NCI-H1092 (cell line): ENCODE measurements at places on chromosomes 13 and 19.

DNA sequence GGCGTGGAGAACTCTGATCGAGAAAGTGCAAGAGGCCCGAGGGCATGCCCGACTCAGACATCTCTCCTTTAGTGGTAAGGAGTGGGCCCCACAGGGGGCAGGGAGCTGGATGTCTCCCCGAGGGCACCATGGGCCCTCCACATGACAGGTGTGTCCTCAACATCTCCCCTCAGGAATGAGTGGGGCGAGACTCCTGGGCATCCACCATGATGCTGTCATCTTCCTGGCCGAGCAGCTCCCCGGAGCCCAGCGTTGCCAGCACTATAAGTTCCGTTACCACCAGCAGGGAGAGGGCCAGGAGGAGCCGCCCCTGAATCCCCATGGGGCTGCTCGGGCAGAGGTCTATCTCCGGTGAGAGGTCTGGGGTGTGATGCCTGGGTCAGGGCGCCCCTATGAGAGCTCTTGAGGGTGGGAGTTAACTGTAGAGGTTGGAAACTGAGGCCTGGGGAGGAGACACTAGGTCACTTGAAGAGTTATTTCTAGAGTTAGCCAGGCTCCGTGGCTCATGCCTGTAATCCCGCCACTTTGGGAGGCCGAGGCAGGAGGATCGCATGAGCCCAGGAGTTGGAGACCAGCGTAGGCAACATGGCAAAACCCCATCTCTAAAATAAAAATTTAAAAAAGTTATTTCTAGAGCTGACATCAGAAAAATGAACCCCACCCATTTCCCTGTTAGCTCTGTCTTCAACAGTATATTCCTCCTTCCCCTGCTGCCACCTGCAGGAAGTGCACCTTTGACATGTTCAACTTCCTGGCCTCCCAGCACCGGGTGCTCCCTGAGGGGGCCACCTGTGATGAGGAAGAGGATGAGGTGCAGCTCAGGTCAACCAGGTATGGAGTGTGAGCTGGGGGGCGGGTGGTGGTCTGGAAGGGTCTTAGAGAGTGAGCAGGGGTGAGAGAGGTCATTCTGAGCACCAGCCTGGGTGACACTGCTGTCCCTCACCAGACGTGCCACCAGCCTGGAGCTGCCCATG is 5.1 kb downstream of the IGFLR1 start:
- DNase-seq = no peak

DNA sequence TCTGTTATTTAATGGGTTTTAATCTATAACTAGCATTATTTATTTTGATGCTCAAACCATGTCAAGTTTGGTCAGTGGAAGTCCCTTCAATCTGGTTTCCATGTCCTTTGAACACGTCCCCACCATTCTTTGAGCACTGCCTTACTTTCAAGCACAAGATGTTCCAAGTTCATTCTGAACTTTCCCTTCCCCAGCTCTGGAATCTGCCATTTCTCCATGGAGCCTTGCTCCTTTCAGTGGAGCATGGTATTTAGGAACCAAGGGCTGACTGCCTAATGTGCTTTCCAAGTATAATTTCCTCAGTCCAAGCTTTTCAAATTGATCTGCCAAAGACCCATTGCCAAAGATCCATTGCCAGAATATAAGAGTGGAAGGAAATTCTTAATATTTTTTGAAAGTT is 1.1 kb upstream of the ZNF546 start:
- DNase-seq = no peak

GRCh38 chr19:14088634-14089411 is 1.7 kb downstream of the SAMD1 start:
- DNase-seq = no peak

DNA sequence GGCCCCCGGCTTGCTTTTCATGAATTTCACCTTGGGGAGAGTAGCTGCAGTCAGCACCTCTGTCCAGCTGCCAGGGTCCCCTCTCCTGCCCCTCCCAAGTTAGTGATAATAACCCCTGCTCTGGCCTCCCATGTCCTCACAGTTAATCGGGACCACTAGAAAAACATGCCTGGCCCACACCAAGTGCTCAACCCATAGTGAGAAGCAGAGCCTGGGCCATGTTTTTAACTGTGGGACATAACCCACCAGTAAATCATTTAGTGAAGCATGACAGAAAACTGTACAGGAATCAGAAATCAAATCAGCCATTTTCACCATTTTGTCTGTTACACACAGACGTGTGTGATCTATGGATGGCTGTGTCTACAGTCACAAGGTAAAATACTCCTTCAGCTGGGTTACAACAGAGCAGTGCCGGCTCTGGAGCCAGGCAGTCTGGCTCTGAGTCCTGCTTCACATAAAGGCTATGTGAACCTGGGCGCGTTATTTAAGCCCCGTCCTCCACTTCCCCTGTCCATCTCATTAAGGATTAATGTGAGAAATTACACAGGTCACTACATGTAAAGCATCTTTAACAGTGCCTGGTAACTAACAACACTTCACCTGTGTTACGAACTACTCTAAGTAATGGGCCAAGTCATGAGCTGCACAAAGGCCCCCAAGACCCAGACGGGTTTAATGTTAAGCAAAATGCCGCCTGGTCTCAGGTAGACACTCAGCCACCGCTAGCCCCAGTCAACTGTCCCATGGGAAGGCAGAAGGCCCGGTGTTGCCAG is 7.6 kb upstream of the ECH1 start:
- DNase-seq = no peak

DNA sequence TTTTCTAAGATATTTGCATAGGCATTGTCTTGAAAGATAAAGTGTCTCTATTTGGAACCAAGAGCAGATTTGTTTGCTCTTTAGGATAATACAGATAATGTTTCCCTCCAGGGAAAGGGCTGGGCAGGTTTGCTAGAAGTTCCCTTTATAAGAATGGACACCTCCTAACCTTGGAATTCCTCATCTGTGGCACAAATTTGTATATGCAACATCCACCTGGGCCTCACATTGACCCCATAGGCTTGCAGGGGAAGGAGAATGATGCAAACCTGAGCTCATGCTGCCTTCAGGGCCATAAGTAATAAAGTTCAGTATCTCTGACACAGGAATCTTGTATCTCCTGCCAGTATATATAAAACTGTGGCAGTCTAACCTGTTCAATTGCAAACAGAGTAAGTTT is 508.4 kb upstream of the MIR17HG start:
- DNase-seq = no peak

- DNase-seq = no peak
These were observed 5.3 kb upstream of the GSK3A start for GRCh38 chr19:42247640-42248199.
